ENCODE measurements at places on chromosomes 7 and 10. TPM values are rescaled to one million over a fixed set of nuclear protein-coding genes. Genes with fewer than 3 reads are reported as not detected.

Gene WNT8B
- not detected for total RNA-seq

Gene STYXL1
- total RNA-seq = 41.2 TPM

Gene ZNF775
- total RNA-seq = 5.6 TPM

Gene RGS10
- 49.2 TPM for total RNA-seq

Gene HOXA7
- 5.1 TPM for total RNA-seq

Gene BMS1
- 21.7 TPM for total RNA-seq

Gene CHCHD2
- total RNA-seq = 711 TPM

All from A549 treated with Mapracorat at 1 μM for 4 hours (cell line).